Myocyte (in vitro differentiated cells): ENCODE measurements at places on chromosomes 3 and 15.

DNA sequence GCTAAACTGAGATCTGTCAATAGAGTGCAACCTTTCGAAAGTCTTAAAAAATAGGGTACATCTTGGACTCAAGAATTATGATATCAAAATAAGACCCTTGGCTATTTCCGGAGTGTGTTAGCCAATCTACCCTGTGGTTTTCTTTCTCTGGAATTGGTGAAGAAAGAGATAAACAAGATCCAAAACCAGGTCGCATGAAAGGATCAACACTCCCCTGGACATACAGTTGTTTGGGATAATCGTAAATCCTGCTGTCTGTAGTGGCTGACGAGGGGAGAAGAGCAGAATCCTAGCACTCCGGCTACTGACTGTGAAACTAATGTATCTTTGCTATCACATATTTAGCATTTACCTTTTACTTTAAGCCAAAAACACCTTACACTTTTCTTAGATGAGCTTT, 30.9 kb downstream of the FNDC3B start:
- DNase-seq = no peak

- DNase-seq = no peak
Observed at GRCh38 chr3:188656196-188656982, 502.4 kb downstream of the LPP start.

- DNase-seq = no peak
Observed at GRCh38 chr3:17882981-17883380, 140.6 kb upstream of the TBC1D5 start.

- DNase-seq = no peak
Observed at GRCh38 chr15:70063261-70063925, 34.3 kb downstream of the TLE3 start.

- DNase-seq = no peak
Observed at GRCh38 chr3:52570076-52570475, 33.7 kb downstream of the UQCC5 start.

DNA sequence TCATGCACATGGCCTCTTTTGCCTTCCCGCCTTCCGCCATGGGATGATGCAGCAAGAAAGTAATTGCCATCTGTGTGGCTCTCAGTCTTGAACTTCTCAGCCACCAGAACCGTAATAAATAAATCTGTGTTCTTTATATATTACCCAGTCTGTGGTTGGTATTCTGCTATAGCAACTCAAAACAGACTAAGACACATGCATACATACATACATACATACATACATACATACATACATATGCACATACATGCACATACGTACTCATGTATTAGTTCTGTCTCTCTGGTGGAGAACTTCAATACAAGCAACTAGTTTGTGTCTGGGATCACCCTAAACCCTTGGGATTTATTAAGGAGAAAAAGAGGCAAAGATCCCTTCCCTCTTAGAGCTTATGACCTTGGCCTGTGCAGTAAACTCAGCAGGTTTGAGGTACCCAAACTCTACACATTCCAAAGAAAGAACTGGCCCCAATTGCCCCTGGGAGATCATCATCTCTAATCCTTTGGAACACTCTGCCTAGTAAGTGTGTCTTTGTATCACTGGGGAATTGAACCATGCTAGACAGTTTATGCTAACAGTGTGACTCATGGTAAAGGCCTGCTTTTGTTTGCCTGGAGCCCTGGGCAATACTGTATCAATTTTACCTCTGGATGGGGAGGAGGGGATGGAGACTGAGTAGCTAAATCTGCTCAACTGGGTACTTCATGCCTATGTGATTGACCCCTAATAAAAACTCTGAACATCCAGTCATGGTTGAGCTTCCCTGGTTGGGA, 115.6 kb upstream of the LMCD1 start:
- DNase-seq = no peak

GRCh38 chr3:169764312-169764881, 463 bp downstream of the TERC start:
- DNase-seq = peak; percentile 62

- DNase-seq = no peak
Observed at GRCh38 chr15:78103406-78104118, 11.2 kb downstream of the SH2D7 start.

GRCh38 chr3:14361068-14361677, 41.2 kb upstream of the SLC6A6 start:
- no peak for DNase-seq

GRCh38 chr15:72318408-72318942, 1.5 kb downstream of the CELF6 start:
- DNase-seq = no peak

DNA sequence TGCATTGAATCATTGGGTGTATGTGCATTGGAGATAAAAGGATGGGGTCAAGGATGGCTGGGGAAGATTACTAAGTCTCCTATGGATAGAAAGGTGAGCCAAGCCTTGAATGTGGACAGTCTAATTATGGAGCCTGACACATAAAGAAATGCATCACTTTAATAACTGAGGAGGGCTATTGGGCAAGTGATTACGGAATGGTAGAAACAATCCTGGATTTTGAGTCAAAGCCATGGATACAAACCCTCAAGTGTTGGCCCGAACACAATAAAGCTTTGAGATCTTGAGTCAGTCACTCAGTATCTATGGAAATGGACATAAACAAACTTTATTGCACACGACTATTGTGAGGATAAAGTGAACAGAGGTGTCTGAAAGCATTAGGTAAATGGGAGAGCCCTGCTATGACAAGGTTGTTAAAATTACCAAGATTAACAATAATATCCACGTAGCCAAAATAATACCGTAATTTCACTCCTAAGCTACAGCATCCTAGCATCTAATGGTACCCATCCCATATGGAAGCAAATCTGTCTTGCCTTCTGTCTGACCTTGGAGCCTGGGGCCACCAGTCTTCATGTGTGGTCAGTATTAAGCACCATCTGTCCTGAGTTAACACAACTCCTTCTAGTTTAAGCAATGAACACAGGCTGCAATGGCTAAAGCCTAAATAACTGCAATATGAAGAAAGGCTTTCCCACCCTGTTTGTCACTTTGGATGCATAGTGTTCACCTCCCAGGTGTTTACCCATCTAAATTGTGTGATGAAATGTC, 136.9 kb upstream of the PRICKLE2 start:
- DNase-seq = no peak

GRCh38 chr3:186570941-186571643, 572 bp downstream of the DNAJB11 start:
- no peak for DNase-seq

DNA sequence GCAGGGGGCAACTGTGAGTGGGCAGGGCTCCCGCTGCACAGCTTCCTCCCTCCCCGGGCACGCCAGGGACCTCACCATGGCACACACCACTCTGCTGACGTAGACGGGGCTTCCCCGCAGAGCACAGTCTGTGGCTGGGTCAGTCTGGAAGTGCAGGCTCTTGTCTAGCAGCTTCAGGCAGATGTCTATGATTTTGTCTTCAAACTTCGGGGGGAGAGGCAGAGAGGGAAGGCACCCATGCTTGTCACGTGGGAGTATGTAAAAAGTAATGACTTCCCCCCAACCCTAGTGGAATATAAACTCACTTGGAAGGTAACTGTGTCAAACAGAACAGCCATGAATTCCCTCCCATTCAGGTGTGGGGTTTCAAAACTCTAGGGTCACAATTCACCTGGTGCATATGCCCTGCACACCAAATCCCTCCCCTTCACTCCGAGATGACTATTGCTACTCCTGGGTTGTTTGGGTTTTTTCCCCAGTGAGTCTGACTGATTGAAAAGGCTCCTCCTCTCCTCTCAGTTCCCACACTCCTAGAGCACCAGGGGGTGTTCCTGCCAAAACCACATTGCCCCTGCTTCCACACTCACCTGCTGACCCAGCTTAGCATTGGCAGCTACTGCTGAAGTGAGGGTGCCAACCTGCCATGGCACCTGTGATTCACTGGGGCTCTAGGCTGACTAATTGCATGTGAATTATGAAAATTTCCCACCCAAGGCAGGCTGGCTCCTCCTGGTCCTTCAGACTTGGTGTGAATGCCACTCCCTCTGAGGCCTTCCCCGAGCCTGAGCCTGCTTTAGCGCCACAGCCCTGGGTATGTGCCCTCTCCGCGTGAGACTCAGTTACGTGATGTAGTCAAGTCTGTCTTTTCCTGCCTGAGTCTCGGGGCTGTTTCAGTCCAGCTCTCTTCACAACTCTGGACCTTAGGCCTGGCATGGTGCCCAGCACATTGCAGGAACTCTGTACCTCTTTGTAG, 13.0 kb downstream of the TGM5 start:
- peak; percentile 13 for DNase-seq

GRCh38 chr3:126322181-126322967, 34.8 kb downstream of the KLF15 start:
- DNase-seq = no peak

DNA sequence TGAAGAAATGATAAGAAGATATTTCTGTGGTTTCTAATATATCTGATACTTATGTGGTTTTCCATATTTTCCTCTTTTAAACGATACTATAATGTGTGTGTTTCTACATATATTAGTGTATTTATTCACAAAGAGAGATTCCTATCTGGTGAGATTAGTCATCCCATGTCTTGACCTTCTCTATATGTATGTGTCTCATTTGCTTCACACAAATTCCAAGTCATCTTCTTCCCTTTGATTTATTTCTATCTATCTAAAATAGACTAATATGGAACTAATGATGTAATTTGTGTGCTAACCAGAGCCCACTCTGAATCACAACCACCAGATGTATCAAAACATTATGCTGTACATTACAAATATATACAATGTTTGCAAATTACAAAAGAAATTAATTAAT, 154.7 kb upstream of the KCNMB2 start:
- no peak for DNase-seq

DNA sequence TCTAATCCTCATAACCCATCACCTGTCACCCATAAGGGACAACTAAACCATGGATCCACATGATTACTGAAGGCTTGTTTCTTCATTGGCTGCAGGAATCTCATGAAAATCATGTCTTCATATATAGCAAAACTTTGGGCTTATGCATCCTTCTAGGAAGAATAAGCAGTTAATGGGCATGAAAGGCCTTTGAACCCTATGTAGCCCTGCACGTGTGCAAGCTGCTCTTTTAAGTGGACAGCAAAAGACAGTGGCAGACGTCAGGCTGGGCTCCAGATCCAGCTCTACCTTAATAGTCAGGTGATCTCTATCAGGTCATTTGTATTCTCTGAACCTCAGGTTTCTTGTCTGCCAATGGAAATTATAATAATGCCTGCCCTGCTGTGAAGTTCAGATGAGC, 18.9 kb downstream of the CYP19A1 start:
- no peak for DNase-seq

GRCh38 chr3:80334534-80334933, 566.7 kb upstream of the ROBO1 start:
- no peak for DNase-seq

DNA sequence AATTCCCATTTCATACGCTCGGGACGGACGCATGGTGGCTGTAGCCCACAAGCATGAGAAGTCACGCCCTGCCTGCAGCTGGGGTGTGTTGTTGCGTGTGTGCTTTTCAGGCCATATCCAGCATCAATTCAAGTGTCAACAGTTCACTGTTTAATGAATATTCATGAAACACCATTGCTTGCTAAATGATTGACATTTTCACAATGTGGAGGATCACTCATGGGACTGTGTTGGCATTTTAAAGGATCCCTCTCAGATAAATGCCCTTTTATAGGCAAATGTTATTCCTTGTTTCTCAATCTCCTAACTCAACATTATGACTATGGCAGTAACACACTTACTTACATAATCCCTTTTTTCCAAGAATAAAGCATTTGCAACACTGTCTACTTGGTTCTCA, 511.3 kb downstream of the GABRG3 start:
- no peak for DNase-seq

DNA sequence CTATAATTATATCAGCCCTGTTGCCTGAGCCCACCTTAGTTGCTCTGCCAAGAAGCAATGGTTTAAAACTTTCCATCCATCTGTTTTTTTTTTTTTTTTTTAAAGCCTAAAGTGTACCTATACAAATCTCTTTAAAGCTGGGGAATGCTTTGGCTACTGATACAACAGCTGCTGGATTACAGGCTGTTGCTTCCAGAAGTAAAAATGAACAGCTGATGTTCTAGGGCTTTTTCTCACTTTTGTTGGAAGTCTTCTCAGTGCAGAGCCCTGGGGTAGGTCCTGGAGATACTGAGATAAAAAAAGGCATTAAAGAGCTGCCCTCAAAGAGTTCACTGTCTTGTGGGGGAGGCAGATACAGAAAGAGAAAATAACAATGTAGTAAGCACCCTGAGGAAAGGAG, 218.1 kb downstream of the NLGN1 start:
- DNase-seq = peak; percentile 6

GRCh38 chr3:123618076-123618708, 33.3 kb upstream of the HACD2 start:
- no peak for DNase-seq

DNA sequence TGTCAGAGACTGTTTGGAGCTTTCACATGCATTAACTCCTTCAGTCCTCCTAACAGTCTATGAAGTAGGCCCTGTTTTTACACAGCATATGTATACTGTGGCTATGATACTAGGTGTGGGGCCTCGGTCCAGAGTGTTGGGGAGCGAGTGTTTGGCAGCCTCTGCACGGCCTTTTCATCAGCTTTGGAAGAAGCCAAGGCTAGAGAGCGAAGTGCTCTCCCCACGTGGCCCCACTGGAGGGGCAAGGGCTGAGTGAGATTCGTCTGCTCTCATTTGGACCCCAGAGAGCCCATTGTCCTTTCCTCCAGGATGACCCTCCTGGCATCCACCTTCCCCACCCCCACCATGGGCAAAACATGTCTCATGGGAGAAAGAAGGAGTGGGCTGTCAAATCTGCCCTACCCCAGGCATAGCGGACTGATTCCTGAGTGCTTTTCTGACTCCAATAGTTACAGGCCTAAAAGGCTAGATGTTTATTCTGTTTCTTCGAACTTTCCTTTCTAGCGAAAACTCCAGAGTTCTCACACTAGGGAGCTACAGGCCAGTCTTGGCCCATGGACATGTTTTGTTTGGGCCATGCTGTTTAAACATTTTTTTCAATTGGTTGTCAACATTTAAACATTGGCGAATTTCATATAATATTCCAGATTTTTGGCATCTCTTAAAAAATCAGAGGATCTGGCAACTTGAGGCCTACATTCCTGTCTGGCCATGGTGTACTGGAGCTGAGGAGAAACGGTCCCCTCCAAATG, 76.0 kb downstream of the EEFSEC start:
- no peak for DNase-seq

GRCh38 chr3:126267169-126267975, 87.0 kb upstream of the ALDH1L1 start:
- DNase-seq = peak; percentile 75

DNA sequence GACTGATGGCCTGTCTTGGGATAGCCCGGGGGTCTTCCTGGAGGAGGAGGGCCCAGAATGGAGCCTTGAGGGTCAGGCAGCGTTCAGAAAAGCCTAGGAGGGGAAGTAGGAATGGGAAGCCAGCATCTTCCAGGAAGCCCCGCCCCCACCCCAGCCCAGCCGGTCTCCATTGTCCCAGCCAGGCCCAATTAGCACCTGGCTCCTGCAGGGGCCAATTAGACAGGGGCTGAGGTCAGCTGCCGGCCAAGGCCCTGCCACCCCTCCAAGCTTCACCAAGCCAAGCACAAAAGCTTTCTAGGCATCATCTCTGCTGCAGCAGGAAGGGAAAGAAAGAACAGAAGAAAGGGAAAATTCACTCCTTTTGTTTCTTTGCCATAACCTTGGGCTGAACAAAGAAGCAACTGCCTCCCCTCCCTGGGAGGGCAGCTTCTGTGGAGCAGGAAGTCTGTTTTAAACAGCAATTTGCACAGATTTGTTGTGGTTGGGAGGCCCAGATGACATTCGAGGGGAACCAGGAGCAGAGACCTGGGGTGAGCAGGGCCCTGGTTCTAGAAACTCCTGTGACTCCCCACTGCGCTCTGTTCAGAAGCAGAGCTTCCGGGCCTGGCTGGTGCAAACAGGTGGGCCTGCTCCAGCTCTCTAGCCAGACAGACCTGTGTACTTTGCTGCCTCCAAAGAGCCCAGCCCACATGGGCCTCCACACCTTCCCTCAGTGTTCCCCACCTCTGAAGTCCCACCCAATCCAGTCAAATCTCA, 47.7 kb downstream of the CYP11A1 start:
- DNase-seq = no peak
